Stimulated activated CD4-positive, alpha-beta T cell treated with anti-CD3 and anti-CD28 coated beads, TNF-alpha, amount 100 ng/mL, for 4 hours (primary cell): ENCODE measurements at places on chromosomes 11 and 22.

- DNase-seq = no peak
Measured at GRCh38 chr11:78957476-78958245, 383.0 kb upstream of the NARS2 start.

DNA sequence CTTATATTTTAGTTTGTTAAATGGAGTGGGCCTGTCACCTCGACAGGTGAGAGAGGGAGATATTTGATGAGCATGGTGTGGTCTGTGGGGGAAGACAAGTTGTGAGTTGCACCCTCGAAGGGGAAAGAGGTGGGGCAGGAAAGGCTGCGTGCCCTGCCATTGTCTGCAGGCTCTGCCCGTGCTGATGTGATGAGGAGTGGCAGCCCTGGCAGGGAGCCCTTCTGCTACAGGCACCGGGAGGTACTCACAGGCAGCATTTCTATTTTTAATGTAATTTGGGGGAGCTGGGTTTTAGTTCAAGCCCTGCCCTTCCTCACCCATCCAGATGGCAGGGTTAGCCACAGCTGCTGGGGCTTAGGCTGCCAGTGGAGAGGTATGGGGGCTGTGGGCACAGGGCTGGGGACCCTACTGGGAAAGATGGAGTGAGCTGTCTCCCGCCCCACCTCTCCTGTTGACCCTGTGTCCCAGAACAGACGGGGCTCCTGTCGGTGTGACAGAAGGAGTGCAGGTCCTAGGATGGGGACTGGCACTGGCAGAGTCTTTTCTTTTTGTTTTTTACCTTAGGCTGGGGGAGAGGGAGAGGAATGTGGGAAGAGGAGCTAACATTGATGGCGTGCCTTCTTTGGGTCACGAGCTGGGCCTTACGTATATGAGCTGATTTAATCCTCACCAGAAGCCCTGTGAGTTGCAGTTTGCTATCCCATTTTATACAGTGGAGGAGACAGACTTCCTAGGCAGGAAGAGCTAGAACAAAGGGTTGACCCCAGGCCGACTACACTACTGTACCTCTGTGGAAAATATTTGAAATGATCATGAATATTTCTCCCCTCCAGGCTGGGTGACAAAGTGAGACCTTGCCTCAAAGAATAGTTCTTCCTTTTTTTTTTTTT is 51.6 kb downstream of the CEP164 start:
- DNase-seq = no peak

DNA sequence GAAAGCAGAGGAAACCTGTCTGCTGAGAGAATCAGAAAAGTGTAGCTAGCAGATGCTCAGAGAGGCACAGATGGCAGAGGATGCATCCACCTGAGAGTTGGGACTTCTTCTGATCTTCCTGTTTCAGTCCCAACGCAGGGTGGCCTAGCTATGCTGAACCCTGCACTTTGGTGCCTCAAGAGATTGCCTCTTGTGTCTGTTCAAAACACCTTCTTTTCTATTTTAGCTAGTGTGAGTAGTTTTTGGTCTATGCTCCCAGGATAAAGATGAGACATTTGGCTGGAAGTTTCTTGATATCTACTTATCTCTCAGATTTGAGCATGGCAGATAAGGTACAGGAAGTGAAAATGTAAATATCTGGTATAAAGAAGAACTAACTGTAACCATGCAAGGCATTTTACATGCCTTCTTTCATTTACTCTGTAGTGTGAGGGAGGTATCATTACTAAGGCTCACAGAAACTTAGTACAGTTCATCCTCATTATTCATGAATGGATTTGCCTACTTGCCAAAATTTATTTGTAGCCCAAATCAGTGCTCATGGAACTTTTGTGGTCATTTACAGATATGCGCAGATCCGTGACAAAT is 47.0 kb upstream of the PSMA1 start:
- DNase-seq = no peak

DNA sequence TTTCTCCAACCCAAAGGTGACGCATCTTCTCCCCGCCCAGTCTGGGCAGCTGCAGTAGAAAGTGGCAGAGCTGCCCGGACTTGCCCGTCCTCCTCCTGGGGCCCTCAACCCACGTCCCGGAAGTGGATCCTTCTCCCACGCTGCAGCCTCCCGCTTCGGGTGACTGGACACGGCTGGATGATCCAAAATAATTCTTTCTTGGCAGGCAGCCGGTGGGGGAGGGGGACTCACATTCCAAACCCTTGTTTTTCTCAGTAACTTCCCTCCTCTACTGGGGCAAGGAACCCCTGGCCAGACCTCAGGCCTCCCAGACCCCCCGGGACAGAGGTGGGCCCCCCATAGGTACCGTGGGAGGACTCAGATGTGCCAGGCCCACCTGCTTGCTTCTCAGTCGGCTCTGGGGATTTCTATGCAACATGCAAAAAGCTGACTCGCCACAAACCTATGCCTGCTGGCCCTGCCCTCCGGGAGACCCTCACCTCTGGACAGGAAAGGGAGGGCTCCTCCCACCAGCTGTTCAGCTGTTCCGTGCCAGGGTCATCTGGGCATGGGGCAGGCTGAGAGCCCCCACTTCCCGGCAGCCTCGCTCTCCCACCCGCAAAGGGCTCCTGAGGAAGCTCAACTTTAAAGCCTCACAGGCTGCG is 1.4 kb downstream of the PLXNB2 start:
- no peak for DNase-seq
